Sigmoid colon (tissue), 7 donors: ENCODE measurements at places on chromosomes 6 and 20. TPM values are rescaled to one million over a fixed set of nuclear protein-coding genes. Genes with fewer than 3 reads are reported as not detected.

The SLC52A3 gene
- 0.16 TPM for total RNA-seq

- DNase-seq: no peak
Measured at GRCh38 chr20:32527447-32528055, 57.6 kb downstream of the NOL4L start.

The SPATS1 gene
- not detected for total RNA-seq

GRCh38 chr20:41411391-41411847, 44.8 kb upstream of the EMILIN3 start:
- no peak for DNase-seq

DNA sequence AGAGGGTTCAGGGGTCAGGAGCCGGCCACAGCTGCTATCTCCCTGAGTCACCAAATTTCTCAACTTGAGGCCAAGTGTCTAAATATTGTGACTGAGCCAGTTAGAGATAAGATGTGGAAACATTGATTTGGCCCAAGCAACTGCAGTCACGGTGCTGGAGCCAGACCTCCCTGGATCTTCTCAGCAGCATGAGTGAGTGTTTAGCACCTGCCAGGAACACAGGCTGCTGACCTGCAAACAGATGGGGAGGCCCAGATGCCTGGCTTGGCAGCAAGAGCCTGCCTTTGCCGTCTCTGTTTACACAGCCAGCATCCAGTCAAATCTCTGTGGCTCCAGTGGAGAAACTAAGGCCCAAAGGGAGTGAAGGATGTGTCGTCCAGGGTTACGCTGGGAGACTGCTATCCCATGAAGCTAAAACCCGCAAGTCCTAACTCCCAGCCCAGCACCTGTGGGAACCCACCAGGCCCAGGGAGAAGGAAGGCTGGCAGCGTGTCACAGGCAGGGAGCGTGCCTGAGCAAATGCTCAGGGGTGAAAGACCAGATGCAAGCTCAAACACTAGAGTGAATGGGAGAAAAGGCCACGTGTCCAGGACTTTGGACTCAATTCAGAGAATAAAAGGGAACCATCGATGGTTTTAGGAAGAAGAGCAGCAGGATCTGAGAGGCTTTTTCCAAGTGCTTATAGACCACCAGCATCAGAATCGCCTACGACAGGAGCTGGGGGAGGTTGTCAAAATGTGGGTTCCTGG, 15.9 kb upstream of the PTGIS start:
- peak; percentile 95 for DNase-seq

DNA sequence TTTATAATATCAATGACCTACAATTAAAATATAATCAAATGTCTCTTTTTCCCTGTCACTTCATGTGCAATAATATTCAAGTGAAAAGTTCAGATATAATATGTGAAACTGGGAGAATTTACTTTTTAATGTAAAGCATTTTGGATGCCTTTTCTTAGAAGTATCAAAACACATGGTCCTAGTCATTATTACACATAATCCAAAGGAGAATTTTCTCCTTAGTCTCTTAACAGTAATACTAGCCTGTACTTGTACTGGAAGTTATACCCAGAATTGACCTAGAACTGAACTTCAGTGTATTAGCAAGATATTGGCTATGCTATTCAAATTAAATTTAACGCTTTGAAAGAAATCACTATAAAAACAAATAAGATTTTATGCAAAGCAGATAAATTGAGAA, 842.6 kb upstream of the MANEA start:
- no peak for DNase-seq

GRCh38 chr6:38997128-38997761, 51.3 kb upstream of the GLP1R start:
- DNase-seq: no peak

DNA sequence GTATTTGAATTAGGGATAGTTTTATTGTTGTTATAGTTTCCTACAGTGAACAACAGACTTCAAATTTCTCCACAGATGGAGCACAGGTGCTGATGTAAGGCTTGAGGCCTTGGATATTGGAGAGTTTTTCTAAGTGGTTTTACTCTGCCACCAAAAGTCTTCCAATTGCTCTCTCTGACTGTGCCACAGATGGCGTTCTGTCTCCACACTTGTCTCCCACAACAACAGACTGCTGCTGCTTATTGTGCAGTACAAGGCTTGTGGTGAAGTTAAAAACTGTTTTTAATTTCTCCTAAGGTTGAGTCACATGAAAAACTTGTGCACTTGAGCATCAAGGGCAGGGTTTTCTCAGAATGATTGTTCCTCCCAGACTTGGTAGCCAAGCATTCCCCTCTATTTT, 460.9 kb upstream of the KHDRBS2 start:
- no peak for DNase-seq

GRCh38 chr6:89611666-89612065, 26.9 kb downstream of the LYRM2 start:
- no peak for DNase-seq

The TUBB1 gene
- total RNA-seq: not detected

DNA sequence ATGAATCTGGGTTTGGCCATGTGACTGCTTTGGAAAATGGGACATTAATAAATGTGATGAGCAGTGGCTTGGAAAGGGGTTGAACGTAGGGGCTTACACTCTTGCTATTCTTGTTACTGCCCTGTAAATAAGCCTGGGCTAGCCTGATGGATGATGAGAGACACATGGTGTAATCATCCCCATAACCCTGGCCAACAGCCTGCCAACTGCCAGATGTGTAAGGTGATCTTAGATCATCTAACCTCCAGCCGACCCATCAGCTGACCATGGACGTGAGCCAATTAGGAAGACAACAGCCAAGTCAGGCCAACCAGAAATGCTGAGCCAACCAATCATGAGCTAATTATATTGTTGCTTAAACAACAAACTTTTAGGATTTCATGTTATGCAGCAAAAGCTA, 25.2 kb downstream of the FBXO30 start:
- DNase-seq: no peak

- DNase-seq: no peak
Measured at GRCh38 chr6:117494694-117495318, 12.3 kb downstream of the DCBLD1 start.

The OR12D3 gene
- total RNA-seq: not detected

- DNase-seq: no peak
Measured at GRCh38 chr6:134980846-134981245, 30.9 kb upstream of the ALDH8A1 start.

DNA sequence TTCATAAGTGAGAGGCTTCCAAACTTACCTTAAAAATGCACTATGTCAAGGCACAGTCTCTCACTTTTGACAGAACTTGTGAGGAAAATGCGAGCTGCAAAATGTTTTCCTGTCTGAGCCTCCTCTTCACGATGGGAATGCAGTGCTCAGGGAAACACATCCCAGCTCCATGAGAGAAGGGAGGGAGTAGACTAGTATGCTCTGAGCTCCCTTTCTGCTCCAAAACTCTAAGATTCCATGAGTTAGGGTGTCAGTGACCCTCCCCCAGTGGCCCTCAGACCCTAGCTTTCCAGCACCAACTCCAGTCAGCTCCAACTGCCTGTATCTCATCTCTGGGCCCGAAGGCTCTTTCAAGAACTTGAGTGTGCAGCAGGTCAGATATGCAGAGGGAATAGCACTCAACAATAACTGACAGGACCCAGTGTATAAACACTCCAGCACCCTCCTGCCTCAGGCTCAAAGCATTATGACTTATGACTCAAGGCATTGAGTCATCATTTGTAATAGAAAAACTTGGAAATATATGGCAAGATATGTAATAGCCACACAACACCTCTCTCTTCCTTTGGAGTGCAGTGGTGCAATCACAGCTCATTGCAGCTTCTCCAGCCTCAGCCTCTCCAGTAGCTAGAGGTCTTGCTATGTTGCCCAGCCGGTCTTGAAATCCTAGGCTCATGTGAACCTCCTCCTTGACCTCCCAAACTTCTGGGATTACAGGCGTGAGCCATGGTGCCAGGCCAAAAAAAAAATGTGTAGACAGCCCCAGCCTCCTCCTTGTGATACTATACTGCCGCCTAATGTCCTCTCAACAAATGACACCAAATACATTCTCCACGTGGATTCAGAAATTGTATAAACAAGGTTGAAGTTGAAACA, 16.7 kb upstream of the ENTPD6 start:
- peak; percentile 80 for DNase-seq

- no peak for DNase-seq
Measured at GRCh38 chr20:58749098-58749769, 56.6 kb downstream of the NPEPL1 start.

DNA sequence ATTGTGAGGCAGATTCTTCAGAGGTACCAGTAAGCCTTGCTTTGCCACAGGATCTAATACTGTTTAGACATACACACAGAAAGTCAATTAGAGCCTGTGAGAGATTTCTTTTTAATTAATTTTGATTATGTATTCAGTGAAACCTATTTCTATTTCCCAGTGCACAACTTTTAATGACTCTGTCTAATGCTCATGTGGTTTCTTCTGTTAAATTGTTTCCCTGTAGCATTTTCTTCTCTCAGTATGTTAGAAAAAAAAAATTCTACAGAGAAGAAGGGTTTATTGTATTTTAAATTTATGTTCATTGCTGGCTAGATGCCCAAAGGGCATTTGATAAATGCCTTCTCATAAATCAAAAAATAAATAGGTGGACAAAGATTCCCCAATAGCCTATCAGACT, 293.7 kb downstream of the C6orf118 start:
- DNase-seq: no peak

DNA sequence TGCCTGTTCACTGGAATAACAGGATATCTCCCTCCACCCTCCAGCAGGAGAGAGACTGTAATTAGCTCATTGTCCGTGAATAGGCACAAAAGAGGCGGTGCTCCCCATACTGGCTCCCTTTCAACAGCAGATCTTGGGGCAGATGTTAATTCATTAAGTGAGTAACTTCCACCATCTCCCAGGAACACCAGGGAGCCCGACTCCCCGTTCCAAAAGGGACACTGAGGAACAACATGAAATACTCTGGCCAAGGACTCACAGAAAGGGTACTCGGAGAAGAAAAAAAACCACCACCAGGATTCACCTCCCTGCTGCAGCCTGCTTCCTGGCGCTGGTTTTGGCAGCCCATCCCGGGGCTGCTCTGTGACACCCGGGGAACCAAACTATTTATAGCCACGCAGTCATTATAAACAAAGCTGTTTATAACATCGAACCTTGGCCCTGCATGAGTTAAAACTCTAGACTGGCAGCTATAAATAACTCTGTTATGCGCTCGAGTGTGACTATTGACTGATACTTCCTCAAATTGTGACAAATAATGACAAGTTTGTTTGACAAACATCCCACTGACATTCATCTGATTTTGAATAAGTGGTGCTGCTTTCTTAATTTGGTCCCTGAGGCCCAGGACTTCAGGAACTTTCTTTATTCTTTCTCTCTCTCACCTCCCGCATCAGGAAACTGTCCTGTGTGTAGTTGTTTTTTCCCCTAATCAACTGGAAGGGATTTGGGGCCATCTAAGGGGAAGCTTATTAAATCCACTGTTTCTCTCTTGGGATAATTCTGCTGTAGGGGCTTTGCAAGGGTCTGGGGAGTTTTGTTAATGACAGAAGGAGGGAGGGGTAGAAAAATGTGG, 521.6 kb downstream of the CD83 start:
- DNase-seq: no peak

DNA sequence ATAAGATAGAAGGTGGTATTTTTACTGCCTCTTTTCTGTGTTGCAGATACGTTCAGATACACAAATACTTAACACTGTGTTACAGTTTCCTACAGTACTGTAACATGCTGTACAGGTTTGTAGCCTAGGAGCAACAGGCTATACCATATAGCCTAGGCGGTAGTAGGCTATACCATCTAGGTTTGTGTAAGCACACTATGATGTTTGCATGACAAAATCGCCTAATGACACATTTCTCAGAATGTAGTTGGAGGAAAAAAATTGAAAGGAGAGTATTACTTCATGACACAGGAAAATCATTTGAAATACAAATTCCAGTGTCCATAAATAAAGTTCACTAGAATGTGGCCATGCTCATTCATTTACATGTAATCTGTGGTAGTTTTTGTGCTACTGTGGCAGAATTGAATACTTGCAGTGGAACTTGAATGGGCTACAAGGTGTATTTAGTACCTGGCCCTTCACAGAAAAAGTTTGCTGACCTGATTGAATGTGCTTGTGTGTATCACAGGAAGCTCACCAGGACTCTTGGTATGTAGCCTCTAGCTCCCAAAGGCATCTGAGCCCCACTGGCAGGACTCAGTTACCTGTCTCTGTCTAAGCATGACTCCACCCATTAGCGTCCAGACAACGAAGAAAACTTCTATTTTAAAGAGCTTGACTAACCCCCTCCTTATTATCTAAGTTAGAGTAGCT, 18.8 kb downstream of the TOP1 start:
- DNase-seq: no peak

DNA sequence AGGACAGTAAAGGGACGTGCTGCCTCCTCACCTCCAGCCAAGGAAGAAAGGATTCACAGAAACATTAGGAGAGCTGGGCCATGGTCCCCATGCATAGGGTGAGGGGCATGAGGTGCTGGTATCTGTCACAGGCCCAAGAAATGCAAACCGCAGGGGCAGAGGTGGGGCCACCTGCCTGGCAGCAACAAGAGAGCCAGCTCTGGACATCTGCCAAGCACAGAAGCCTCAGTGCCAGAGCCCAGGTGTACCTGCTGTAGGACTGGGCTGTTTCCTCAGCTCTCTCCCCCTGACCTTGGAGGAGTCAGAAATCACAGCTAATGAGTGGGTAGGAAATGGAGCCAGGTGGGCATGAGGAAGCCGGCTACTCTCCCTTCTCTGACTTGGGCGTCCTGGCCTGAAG, 45.3 kb downstream of the SLC2A12 start:
- no peak for DNase-seq

GRCh38 chr6:16651871-16652270, 109.4 kb downstream of the ATXN1 start:
- no peak for DNase-seq

DNA sequence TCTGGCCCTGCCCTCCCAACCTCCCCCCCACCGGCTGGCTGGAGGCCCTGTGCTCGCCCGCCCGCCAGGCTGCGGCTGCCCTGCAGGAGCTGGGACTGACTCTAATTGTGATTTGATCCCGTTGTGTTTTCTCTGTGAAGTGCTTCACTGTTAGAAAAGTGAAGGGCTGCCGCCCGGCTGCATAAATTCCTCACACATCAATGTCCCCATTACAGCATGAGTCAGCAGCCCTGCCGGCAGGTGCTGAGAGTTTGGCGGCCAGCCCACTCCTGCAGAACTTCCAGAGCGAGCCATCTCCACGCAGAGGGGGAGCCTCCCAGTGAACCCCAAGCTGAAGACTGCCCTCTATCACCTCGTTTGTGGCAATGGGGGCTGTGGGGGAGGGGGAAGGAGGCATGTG, 137.9 kb downstream of the DLL1 start:
- no peak for DNase-seq

GRCh38 chr20:62511300-62511914, 35.6 kb upstream of the GATA5 start:
- no peak for DNase-seq

- DNase-seq: peak; percentile 58
Measured at GRCh38 chr20:57810511-57811373, 100.9 kb upstream of the PMEPA1 start.

GRCh38 chr6:137277971-137278637, 58.9 kb upstream of the IFNGR1 start:
- no peak for DNase-seq

- no peak for DNase-seq
Measured at GRCh38 chr6:47476781-47477496, 650 bp upstream of the CD2AP start.

The HLA-DQA1 gene
- 9.5 TPM for total RNA-seq
